ENCODE measurements at places on chromosomes 4 and X.
A peak's percentile ranks its signal among the peaks of the same experiment; 100 is the strongest.

DNA sequence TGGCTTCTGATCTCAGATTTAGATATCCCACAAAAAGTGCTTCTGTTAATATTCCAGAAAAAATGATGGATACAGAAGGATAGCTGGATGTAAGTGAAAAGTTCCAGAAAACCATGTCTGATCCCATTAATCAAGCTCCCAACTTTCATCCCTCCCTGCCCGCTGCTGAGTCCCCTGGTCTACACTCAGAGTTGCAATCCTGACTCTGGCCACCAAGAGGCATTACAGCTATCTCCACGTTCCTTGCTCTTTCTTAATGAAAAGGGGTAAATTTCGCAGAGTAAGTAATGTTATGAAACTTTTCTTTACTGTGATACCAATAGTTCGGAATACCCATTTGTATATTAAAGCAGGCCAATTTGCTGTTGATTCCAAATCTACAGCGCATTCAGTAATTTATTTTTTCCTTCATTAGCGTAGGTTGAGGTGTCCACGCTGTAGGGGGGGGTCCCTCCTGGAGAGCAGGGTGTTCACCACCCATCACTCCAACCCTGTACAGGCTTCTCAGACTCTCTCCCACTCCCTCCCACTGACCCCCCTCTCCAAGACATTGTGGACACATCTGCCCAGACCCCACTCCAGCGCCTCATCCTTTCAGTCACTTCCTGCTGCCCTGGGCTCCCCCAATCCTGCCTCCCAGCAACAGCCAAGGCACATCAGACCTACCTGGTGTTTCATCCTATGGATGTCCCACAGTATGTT is 55.1 kb downstream of the RAB40A start:
- DNase-seq = peak; percentile 42

GRCh38 chrX:126770179-126770578 is 49.4 kb upstream of the PRR32 start:
- DNase-seq = peak; percentile 49

DNA sequence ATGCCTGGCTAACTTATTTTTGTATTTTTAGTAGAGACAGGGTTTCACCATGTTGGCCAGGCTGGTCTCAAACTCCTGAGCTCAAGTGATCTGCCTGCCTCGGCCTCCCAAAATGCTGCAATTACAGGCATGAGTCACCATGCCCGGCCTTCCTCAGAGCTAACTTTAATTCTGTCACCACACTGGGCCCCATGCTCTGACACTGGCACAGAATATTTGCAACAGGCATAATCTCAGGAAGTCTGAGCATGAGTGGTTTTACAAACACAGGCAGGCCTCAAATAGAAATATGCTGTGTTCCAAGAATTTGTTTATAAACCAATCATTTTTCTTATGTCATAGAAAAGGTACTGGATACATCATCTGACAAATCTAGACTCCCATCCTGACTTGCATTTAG is 32.7 kb upstream of the FAM9C start:
- no peak for DNase-seq

GRCh38 chrX:45952030-45952429 is 593.2 kb downstream of the ZNF674 start:
- DNase-seq = no peak

DNA sequence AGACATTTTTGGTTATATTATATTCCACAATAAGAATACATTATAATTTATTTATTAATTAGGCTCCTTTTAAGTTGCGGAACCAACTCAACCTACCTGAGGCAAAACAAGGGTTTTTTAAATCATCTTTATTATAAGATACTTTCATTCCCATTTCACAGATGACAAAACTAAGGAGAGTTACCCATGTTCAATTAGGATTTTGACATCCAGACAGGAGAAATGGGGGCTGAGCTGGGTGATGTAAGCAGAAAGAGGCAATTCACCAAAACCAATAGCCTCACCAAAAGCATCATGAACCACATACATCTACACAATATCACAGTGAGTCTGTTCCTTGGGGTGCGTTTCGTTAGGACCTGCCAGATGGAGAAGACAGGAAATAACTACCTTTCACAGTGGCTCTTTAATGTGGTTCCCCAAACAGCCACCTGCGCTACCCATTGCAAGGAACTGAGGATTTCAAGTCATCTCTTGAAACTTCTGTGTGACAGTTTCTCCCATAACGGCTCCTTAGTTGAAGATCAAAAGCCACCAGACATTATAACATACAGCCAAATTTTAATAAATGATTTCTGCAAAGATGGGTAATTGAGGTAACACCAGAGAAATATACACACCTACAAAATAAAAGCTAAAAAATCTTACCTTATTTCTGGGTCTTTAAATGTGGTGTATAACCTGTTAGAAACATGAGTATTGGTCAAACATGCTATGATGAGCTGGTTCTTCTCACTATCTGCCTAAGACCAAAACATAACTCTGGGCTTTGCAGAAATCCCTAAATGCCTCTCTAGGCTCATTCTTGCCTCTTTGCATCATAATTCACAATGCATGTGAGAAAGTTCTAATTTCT is 190.6 kb upstream of the LEF1 start:
- DNase-seq = no peak

GRCh38 chrX:136812286-136812685 is 31.6 kb upstream of the ARHGEF6 start:
- no peak for DNase-seq

DNA sequence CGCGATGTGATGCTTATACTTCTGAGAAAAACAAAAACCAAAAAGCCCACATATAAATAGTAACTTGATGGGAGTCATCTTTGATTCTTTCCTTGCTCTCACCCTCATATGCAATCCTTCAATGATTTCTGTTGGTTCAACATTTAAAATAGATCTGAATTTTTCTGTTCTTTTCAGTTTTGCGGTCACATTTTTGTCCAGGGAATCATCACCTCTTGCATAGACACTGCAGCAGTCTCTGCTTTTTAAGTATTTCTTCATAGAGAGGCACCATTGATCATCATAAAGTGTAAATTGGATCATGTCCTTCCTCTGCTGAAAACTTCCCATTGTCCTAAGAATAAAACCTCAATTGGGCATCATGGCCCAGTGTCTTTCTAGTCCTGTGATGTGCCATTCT is 81.1 kb upstream of the SLC4A4 start:
- no peak for DNase-seq

- DNase-seq = no peak
Measured at GRCh38 chrX:134480061-134480460, 20.1 kb downstream of the HPRT1 start.

GRCh38 chrX:17616936-17617335 is 120.4 kb upstream of the SCML1 start:
- no peak for DNase-seq

- DNase-seq = no peak
Measured at GRCh38 chrX:102085706-102086105, 39.8 kb upstream of the TCEAL2 start.

GRCh38 chrX:15564981-15565579 is 35.7 kb downstream of the ACE2 start:
- peak; percentile 64 for DNase-seq

DNA sequence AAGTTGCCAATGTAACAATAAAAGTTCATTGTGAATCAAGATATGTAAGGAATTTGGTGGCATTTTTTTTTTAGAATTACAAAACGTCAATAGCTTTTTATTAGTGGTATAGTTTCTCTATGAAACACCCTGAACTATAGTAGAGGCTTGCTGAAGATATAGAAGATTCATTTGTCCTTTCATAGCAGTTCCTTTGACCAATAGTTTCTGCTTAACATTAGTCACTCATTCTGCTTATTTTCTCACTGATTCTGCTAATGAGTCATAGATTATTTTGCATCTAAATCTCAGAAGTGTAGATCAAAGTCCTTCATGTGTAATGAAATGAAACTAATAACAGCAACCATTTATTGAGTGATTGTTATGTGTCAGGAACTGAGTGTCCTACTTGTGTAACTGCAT is 205.0 kb upstream of the TET2 start:
- DNase-seq = no peak

GRCh38 chrX:107678957-107679740 is 50.8 kb downstream of the PRPS1 start:
- peak; percentile 87 for DNase-seq

DNA sequence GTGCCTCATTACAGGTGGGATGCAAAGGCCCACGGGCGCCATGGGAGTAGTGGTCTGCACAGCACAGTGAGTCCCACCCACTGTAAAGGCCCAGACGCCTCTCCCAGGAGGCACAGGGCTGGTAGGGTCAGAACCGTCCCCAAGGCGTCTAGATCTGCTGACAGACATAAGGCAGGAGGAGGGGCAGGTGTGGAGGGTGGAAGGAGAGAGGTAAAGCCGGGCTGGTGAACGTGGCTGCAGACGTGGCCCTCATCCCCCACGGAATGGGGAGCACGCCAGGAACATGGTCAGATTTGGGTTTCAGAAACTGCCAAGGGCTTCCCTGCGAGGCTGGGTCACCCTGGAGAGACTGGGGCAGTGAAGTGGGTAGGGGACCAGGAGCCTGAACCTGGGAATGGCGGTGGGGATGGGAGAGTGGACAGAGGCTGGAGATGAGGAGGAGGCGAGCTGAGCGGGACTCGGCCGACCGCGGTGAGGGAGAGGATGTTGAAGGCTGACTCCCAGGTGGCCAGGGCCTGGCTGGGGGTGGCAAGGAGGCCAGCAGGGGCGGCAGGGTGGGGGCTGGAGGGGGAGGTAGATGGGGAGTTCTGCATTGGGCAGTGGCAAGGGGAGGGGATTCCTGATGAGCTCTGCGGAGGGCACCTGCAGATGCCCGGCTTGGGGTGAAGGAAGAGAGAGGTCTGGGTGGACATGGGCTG is 184.9 kb downstream of the AFAP1 start:
- DNase-seq = no peak

DNA sequence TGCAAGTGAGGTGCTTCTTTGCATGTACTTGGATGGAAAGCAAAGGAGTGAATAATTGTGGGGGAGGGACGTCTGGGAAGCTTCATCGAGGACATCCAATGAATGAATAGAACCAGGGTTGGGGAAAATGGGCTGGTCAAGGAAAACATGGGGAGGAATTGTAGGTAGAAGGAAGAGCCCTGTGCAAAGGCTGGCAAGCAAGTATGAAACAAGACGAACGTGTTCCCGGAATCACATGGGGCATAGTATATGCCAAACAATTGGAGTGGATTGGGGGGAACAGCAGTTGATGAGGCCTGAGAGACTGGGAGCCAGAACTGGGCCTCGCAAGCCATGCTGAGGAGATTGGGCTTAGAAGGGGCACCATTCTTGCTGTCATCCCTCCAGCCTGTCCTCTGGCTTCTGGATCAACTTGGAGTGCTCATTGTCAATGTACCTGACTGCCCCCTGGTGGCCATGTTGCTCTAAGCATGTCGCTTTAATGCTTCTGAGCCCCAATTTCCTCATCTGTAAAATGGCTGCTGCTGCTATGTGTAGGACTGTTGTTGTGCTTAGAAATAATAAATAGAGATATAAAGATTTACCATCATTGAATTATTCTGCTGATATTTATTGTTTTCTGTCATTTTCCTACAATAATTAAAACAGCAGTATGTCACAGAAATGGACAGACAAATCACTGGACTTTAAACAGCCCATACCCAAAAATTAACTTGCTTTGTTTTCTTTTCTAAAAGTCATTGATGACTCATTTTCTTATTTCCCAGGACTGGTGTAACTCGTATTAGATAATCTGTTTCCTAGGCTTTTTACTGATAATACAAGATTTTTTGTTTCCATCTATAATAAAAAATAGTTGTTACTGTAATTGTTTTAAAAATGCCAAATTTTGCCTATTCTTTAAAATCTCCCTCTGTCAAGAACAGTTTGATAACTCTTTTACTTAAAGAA is 66.4 kb downstream of the JADE3 start:
- DNase-seq = peak; percentile 84

- DNase-seq = no peak
Measured at GRCh38 chr4:915041-915474, 17.1 kb downstream of the GAK start.

GRCh38 chr4:83686166-83686565 is 150.3 kb downstream of the GPAT3 start:
- no peak for DNase-seq

DNA sequence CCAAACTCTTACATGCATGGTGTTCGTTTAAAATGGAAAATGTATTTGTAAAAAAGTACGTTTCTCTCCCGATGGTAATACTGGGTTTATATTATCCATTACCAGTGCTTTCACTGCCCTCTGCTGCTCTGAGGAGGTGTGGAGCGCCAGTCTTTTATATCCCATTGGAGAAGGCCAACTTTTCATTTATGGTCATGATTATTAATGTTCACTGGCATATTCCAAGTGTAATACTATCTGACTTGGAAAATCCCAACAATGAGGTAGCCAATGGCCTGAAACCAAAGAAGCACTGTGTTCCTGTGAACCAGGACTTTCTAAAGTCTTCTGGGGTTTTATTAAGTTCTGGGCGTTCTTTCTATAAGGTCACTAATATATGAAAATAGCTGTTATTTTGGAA is 80.7 kb downstream of the SYNPO2 start:
- DNase-seq = peak; percentile 86

DNA sequence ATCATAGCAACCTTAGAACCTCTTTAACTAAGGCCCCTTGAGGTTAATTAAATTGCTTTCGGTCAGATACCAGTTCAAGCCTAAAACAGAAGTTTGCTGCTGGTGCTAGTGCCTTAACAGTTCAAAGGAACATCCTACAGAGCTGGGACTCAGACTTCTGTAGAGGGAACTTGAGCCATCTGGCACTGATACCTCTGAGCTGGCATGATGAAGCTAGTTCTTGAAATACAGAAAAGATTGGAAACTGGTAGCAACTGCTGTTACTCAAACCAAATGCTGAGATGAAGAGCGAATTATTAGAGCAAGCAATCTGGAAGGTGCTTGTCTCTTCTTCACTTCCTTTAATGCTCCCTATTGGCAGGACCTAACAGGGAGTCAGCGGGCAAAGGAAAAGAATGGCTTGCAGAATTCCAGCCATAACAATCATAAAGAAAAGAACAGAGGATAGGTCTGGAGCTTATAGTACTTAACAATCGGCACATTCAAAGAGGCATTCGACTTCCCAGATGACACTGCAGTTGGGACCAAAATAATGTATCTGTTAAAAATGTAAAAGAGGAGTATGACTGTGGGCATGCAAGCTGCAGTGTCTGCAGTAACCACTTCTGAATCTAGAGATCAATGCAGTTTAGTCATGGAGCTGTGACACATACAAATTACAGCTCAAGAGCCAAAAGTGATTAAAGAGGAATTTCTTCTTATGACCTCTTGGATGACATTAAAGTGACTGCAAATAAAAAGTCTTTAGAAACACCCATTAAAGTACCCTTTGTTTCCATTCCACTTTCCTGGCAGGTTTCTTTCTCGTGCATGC is 298.9 kb downstream of the PDGFC start:
- DNase-seq = peak; percentile 23

DNA sequence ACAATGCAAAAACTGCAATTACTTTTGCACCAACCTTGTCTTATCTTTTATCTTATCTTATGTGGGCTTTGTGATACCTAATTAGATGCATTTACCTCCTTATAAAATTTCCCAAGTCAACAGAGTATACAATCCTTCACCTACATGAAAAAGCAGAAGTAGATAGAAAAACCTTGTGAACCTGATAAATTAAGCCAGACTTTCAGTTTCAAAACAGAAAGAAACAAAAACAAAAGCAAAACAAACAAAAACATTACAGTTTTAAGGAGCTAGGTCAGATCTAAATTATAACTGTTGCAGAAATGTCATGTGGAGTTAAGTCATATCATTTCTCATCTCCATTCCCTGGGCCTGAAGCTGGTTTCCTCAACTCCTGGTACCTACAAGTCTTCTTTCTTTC is 24.9 kb upstream of the CXXC4 start:
- DNase-seq = no peak

GRCh38 chr4:16443504-16444088 is 217.3 kb upstream of the TAPT1 start:
- no peak for DNase-seq

GRCh38 chrX:24426340-24426913 is 38.7 kb upstream of the PDK3 start:
- no peak for DNase-seq

All from adrenal gland (tissue), 19 donors.